ENCODE measurements at places on chromosomes 13 and 19.

- DNase-seq, result no peak
Measured at GRCh38 chr13:46035066-46035465, 17.5 kb downstream of the ZC3H13 start.

DNA sequence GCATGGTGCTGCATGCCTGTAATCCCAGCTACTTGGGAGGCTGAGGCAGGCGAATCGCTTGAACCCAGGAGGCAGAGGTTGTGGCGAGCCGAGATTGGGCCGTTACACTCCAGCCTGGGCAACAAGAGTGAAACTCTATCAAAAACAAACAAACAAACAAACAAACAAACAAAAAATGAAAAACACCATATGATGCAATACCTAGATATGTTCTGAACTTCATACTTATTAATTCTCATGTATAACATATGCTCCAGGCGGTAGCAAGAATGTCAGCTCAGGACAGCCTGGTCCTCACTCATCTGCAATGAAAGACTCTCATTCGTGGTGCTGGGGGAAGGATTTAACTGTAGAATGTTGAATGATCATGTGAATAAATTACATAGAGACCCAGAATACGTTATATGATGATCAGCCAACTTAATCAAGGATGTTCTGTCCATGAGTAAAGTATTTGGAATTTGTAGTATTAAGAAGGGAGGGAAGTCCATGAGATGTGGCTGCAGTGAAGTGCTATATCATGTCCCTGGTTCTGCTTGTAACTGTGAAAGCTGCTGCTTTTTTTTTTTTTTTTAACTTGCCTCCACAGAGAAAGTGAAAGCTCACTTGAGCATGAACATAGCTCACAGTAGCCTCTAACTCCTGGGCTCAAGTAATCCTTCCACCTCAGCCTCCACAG, 206.8 kb downstream of the UQCRFS1 start:
- no peak for DNase-seq

GRCh38 chr19:38340927-38341326, 5.3 kb downstream of the CATSPERG start:
- DNase-seq, result no peak

GRCh38 chr13:27466513-27466912, 16.1 kb upstream of the MTIF3 start:
- no peak for DNase-seq

DNA sequence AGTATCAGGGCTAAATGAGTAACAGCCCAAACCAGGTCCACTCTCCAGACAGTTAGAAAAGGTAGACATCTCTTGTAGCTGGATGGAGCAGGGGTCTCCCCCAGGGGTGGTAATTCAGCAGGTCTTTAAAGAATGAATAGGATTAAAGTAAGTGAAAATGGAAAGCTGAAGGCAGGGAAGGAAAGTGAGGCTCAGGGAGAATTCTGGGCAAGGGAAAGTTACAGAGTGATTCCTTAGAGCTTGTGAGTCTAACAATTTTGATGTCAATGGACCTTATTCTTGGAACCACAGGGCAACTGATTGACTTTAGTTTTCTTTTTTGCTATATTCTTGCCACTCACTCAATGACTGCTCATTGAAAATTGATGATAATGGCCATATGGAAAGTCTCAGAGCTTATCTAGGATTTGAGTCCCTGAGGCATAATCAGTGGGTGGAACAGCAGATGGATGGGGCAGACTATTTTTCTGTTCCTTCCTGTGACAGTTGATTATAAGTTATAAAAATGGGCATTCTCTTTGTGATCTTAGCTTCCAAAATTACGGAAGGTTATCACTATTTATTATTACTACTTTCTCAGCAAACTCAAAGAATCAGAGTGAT, 76.9 kb downstream of the LRCH1 start:
- DNase-seq, result no peak

DNA sequence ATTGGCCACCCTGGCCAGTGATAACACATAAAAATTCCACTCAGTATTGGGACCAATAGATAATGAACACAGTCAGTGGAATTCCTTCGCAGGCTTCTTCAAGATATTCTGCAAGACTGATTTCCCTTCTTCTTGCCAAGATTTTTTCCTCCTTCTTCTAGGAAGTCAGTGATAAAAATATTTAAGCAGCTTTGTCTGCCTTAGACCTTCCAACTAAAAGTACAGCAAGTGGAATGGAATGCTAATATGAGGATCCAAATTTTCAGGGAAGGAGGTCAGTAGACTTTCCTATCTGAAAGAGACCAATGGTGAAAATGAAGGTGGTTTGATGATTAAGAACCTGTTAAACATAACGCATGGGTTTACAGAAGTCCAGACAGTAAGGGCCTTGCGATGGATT, 9.6 kb downstream of the STARD13 start:
- DNase-seq, result no peak

- no peak for DNase-seq
Measured at GRCh38 chr19:996051-996838, 4.0 kb upstream of the GRIN3B start.

- no peak for DNase-seq
Measured at GRCh38 chr19:7918615-7919421, 1.3 kb upstream of the SNAPC2 start.

DNA sequence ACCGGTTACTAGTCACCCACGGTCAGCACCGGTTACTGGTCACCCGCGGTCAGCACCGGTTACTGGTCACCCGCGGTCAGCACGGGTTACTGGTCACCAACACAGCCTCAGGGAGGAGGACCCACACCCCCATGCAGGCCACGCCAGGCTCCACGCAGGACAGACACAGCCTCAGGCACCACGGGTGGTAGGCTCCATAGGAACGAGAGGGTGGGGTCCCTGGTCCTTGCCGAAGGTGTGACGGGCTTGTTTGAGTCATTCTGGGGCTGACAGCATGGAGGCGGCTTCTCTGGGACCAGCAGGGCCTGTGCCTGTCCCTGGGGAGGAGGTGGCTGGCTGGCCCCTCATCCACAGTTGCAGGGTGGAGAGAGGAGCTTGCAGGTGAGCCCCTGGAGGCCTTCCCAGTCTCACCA, 122.8 kb upstream of the SOX1 start:
- no peak for DNase-seq

GRCh38 chr19:46514589-46515289, 19.1 kb upstream of the PNMA8B start:
- DNase-seq, result no peak

DNA sequence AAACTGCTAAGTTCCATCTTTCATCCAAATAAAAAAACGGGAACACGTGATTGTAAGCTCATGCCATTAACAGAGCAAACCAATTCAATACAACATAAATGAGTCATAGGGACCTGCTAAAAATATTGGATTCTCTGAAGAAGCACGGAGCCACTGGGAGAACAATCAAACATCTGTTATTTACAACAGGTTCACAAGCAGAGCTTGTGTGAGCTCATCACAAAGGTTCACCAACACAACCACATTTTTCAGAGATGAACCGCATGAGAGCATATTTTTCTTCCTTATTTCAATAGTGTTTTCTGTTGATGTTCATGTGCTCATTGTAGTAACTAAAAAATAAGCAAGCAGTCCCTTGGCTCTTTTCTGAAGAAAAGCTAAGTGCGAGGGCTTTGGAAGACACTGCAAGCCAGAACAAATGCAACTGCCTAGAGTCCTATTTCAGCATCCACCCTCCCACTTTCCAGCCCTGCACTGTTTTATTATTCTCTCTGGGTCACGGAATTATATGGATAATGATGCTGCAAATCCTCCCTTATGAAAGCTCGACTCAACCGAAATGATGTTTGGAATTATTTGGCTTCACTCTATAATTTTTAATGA, 545.8 kb downstream of the LIG4 start:
- DNase-seq, result no peak

- DNase-seq, result no peak
Measured at GRCh38 chr13:22049384-22049783, 378.5 kb downstream of the FGF9 start.

DNA sequence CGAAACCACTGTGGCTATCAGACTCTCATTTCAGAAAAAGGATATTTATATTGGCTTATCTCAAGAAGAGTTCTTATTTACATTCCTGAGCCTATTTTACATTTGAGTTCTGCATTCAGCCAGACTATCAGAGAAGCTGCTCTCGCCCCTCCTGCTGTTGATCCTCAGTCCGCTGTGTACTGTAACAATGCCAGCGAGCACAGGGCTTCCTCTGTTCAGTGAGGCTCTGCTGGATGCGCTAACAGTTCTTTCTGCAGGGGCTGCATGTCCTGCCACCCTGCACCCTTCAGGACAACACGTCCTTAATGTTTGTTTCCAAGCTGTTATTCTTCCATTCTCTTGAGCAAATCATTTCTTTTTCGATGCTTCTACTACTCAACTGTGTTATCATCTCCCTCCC, 463.7 kb upstream of the SGCG start:
- no peak for DNase-seq

GRCh38 chr19:19956434-19957075, 55.8 kb downstream of the ZNF93 start:
- no peak for DNase-seq

GRCh38 chr19:41711376-41712261, 3.2 kb downstream of the CEACAM5 start:
- DNase-seq, result no peak

GRCh38 chr13:100129605-100130004, 40.7 kb downstream of the PCCA start:
- no peak for DNase-seq

DNA sequence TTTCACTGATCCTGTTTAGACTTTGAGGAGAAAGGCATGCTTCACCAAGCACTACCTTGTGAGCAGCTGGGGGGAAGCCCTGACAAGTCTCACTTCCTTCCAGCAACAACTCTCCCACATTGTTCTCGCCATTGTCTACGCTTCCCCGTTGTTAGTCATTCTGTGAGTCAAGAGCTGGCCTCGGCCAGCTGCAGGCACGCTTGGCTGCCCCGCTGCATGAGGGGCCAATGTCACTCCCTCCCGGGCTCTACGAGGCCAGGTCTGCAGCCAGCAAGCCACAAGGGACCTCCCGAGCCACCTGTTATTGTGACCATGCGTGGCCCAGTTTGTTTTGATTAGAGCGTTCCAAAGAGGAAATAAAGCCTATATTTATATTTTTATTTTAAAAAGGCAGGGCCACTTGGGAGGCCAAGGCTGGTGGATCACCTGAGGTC, 220.9 kb downstream of the FOXO1 start:
- DNase-seq, result peak; percentile 46

DNA sequence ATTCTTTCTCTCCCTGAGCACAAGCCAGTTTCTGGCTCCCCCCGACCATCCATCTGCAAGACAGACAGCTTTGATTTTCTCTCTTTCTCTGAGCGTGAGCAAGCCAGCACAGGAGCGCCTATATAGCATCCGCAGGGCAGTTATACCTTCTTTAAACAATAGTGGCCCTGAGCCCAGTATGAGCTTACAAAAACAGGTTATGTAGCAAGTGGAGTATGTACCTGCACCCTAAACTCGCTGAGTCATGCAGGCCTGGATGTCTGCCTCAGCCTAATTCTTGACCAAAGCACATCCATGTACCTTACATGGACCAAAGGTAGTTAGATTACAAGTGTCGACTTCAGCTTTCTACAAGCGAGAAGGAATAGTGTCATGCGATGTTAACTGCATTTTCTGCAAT, 61.7 kb downstream of the RAP2A start:
- no peak for DNase-seq

- no peak for DNase-seq
Measured at GRCh38 chr13:85386424-85386823, 412.8 kb downstream of the SLITRK6 start.

DNA sequence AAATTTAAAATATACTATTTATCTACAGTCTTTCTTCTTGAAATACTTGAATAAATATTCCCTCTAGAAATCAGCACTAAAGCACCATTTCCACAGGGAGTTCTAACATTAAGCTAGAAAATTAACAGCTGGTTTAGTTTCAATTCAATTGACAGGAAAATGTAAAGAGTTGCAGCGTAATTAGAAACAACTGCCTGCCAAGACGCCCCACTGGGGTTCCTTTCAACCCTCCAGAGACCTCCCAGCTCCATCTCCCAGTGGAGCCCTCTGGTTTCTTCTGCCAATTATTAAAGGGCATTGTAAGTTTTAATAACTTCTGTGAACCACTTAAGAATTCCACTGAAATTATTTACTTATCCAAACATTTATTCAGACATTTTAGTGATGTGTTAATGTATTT, 4.2 kb downstream of the GJA3 start:
- no peak for DNase-seq

DNA sequence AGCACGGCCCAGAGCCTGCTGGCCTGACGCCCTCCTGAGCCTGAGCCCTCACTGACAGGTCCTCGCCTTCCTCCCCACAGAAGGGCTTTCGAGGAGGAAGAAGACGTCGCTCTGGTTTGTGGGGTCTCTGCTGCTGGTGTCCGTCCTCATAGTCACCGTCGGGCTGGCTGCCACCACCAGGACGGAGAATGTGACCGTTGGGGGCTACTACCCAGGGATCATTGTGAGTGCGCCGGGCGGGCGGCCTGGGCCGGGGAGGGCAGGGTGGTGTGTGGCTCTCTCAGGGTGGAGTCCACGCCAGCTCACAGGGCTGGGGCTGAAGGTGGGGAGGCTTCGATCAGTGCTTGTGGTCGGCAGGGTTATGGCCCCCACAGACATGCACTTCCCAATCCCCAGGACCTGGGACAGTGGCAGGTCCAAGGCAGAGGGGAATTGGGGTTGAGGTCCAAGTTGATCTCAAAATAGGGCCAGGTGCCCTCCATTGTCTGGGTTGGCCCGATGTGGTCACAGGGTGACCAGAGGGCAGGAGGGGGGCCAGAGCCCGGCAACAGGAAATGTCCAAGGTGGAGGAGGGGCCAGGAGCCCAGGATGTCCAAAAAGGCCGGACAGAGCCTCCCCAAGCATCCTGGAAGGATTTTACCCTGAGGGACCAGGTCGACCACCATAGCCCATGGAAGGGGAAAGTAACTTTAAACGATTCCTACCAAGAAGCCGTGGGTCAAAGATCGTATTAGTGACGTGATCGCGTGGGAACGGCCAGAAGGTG, 7.2 kb downstream of the TMEM255B start:
- no peak for DNase-seq

DNA sequence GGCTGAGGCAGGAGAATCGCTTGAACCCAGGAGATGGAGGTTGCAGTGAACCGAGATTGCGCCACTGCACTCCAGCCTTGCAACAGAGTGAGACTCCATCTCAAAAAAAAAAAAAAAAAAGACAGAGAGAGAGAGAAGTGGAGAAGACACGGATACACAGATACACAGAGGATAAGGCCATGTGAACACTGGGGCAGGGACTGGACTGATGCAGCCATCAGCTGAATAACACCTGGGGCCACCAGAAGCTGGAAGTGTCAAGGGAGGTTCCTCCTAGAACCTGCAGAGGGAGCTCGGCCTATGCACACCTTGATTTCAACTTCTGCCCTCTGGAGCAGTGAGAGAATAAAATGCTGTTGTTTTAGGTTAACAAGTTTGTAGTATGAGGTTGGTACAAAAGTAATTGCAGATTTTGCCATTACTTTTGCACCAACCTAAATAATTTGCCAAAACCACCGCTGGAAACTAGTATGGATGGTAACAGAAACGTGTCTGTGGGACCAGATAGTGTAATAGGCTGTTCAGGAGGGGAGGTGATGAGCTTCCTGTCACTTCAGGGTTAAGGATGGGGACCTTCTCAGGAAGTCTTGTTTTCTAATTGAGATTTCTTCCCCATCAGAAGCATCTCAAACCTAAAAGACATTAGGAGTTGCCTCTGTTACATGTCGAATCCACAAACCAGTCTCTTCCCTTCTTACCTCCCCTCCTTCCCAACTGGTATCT, 36.4 kb upstream of the IGSF23 start:
- DNase-seq, result no peak

Measured in H54 (cell line).